ENCODE measurements at places on chromosomes 7 and 10.

DNA sequence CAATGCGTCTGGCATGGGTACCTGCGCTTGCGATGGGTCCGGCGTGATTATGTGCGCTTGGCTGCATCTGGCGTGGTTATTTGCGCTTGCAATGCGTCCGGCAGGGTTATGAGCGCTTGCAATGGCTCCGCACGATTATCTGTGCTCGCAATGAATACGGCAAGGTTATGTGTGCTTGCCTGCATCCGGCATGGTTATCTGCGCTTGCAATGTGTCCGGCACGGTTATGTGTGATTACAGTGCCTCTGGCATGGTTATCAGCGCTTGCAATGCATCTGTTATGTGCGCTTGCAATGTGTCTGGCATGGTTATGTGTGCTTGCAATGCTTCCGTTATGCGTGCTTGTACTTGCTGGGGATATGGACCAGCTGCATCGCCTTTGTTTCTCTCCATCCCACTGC, 37.7 kb downstream of the RBAK start:
- DNase-seq, result no peak

- DNase-seq, result no peak
These were observed 30.3 kb upstream of the HSPB1 start for GRCh38 chr7:76272142-76272541.

DNA sequence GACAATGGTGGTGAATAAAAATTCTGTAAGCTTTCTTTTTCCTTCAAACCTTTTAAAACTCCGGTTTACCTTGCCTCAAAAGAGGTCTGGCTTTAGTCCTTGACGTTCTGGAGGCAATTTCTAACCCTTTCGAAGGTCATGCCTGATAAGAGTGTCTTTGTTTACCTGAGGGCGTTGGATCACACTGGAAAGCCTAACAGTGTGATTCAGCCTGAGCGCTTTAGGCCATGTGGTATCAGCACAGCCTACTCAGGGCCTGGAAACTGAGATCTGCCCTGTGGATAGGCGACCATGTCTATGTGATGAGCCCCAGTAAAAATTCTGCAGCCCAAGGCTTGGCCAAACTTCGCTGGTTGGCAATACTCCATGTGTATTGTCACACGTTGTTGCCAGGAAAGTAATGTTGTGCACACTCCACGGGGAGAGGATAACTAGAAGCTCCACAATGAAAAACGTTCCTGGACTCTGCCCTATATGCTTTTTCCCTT, 10.7 kb downstream of the CCDC6 start:
- DNase-seq, result no peak

DNA sequence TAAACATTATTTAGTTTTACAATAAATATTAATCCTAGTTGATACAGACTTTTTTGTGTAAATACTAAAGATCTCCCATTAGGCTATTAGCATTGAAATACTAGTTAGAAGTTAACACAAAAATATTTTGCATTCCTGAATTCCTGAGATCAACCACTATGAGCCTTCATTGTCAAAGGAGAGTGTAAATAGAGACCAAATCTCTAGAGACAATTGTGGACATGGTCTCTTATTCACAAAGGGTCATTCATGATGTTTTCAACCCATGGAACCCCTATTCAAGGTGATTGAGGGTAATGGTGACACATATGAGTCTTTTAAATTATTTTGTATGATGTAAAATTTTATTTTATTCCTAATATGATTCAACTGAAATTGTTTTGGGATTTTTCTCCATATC, 1454.8 kb upstream of the LRRTM3 start:
- no peak for DNase-seq

GRCh38 chr10:109920016-109920415, 3.3 kb downstream of the XPNPEP1 start:
- no peak for DNase-seq

DNA sequence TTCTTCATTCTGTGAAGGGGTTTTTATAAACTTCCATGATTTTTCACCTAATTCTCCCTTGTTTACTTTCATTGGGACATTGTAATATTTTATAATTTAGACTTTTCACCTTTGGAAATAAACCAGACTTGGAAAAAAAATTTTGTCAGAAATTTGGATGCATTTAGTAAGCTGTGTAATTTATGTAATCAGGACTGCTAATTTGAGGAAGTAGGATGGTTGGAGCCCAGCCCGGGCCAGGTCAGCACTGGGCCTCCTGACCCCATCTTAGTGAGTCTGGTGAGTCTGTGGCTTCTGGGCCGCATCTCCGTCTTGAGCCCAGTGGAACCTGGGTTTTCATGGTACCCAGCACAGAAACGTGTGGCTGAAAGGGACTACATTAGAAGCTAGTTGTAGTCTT, 27.6 kb upstream of the ZNF32 start:
- no peak for DNase-seq

DNA sequence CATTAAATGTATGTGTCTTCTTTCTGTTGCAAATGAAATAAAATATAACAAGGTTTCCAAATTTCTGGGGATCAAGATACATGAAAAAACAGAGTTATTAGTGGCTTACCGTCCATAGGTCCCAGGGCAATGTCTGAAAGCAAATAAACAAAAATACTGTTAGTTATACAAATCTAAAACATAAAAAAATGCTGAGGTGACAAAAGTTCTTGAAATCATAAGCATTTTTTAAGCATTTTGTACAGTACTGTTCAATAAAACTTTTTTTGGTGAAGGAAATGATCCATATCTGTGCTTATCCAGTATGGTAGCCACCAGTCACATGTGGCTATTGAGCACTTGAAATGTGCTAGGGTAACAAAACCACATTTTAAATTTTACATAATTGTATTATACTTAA, 158.6 kb upstream of the TARP start:
- DNase-seq, result no peak

- DNase-seq, result no peak
These were observed 44.1 kb upstream of the CDK6 start for GRCh38 chr7:92880212-92881090.

DNA sequence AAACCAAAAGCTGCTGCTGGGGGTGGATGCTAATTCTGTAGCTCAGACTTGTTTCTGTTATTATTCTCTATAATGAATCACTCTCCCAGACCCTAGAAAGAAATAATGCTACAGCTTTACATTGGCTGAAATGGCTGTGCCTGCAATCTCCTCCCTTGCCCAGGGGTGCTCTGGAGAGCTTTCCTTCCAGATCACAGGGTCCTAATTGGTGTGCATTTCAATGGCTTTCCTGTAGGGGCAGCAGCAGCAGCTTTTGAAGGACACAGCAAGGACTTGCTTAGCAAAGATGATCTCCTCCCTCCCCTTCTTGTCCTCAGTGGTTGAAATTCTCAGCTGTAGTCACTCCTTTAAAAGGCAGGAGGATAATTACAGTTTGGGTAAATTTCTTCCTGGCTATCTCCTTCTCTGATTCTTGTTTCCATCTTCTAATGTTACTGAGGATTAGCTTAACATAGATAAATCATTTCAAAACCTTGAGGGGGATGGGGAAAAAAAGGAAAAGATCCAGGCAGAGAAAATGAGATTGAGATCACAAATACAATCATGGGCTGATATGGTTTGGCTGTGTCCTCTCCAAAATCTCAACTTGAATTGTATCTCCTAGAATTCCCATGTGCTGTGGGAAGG, 120.2 kb upstream of the CTTNBP2 start:
- no peak for DNase-seq

GRCh38 chr7:149564340-149565095, 66.9 kb upstream of the ZNF746 start:
- DNase-seq, result no peak

GRCh38 chr7:138575897-138576428, 115.9 kb downstream of the TRIM24 start:
- DNase-seq, result no peak

DNA sequence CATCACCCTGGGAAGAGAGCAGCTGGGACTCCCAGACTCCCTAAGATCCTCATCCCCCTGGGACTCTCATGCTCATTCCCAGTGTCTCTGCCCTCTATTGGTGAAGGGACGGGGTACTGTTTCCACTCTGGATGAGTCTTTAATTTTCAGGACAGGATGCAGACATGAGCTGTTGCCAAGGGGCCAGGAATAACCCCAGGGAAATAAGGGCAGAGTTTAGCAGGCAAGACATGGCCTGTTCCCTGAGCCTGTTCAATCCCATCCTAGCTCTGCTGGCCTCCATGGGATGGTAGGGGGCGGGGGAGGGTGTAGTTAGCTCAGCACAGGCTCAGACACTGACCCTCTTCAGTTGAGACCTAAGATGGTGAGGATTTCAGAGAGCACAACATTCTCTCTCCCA, 14.0 kb downstream of the C10orf105 start:
- DNase-seq, result no peak

- DNase-seq, result peak; percentile 63
These were observed 49.5 kb downstream of the NEURL1 start for GRCh38 chr10:103542764-103543616.

GRCh38 chr10:107653832-107654287, 489.4 kb upstream of the SORCS1 start:
- peak; percentile 41 for DNase-seq

GRCh38 chr10:71621231-71622153, 98.1 kb downstream of the C10orf105 start:
- DNase-seq, result no peak

Measured in AG08395 (cell line).